WTC11 (cell line): ENCODE measurements at places on chromosomes 13 and 19. TPM values are rescaled to one million over a fixed set of nuclear protein-coding genes. Genes with fewer than 3 reads are reported as not detected.

The ACER1 gene
- not detected in 3 replicates for total RNA-seq

- no peak for DNase-seq
Observed at GRCh38 chr19:47637550-47637949, 28.6 kb downstream of the BICRA start.

DNA sequence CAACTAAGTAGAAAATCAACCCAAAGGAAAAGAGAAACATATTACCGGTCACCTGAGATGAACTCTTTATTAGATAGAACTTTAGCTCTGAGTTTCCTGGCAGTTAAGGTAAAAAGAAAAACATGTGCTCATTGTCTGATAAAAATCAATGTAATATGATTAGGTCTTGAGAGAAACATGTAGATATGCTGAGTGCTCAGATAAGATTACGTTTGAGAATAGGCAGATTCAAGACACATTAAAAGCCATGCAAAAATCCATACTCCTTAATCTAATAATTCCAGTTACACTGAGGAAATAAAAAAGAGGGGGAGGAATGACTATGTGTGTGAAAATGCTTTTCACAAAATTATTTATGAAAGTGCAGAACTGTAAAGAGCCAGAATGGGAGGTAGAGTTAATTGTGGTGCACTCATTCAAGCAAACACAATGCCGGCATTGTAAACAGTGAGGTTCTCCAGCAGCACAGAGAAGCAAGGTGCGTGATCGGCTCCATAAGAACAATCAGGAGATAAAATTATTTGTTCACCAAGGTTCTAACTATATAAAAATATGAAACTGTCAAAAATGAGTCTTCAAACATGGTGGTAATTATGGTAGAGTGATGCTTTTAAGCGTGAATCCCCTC, 88.8 kb downstream of the MBNL2 start:
- DNase-seq, result no peak

GRCh38 chr13:54034047-54034446, 1005.4 kb downstream of the OLFM4 start:
- DNase-seq, result no peak

The PNMA8A gene
- 24.8 to 30.5 TPM (median 25.4 TPM) in 3 replicates for total RNA-seq

DNA sequence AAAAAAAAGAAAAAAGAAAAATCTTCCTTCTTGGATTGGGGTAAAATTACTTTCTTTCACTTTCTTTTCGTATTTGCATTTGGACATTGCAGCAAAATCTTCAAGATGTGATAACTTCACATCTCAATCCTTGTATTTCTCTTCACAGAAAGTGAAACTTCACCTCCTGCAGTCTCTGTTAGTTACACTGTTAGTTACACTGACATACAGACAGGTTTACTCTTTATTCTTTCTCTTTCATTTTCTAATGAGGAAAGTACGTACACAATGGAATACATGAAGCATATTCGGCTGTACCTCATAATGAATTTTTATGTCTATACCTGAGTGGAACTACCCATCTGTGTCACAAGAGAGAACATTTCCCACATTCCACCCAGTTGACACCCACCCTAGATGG, 459.1 kb upstream of the GPC6 start:
- DNase-seq, result no peak

GRCh38 chr19:51370230-51370629, 1.4 kb upstream of the CLDND2 start:
- DNase-seq, result no peak

DNA sequence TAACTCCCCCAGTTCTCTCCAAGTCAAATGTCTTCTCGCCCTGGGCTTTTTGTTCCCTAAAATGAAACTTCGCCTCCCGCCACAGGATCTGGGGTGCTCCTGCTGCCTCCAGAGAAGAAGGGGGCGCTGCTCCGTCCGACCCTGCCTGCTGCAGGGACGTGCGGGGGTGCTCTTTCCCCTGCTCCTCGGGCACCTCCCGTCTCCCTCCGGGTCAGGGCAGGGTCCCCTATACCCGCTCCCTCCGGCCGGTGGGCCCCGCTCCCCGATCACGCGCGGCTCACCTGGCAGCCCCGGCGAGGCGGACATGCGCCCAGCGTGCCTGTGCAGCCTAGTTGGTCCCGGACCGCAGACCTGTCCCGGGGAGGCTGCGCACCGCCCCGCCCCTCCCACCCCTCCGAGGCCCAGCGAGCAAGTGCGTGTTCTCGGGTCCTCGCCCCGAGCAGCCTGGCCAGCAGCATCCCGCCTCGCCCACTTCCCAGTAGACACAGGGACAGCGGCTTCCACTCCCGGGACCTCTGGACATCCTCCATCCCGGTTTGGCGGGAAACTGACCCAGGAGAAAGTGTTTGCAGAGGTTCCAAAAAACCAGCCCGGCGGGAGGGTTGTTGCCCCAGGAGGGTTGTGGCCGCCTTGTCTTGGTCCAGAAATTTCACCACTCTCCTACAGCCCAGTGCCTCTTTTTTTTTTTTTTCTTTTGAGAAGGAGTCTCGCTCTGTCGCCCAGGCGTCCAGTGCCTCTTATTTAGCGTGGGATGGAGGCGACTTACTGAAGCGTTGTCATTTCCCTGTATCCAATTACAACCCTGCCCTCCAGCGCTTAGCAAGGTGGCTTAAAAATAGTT, at the start of gene OXGR1:
TSS of gene OXGR1 (minus strand) at position 460 of the 841 bp plus-strand sequence. CDS start 6,717 bp downstream, outside the sequence.
- peak; percentile 29 for DNase-seq

DNA sequence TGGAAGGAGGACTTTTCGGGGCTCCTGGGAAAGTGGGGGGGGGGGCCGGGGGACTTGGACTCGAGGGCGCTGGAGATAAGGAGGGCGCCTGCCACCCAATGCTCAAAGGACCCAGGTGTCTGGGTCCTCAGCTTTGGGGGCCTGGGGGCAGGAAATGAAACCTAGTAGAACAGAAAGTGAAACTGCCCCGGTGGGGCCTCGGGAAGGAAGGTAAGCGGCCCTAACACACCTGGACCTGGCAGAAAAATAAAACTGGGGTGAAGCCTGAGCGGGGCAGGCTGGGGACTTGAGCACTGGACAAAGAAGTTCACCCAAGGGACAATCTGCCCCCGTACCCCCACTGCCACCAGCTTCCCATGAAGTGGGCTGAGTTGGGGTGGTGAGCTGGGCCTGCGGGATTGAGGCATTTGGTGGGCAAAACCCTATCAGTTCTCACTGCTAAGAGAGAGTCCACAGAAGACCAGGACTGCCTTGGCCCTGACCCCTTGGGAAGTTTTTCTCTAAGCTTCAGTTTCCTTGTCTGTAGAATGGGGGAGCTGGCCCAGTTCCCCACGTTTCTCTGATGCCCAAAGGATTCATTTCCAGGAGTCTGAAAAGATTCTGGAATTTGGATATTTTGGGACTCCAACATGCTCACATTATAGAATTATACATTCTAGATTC, 2.3 kb downstream of the PRKD2 start:
- DNase-seq, result no peak

GRCh38 chr13:73273745-73274144, 214.9 kb downstream of the KLF5 start:
- no peak for DNase-seq

GRCh38 chr13:51849145-51850101, 4.4 kb upstream of the TMEM272 start:
- DNase-seq, result peak; percentile 84
